ENCODE measurements at places on chromosomes 12 and 14.
A peak's percentile ranks its signal among the peaks of the same experiment; 100 is the strongest.

DNA sequence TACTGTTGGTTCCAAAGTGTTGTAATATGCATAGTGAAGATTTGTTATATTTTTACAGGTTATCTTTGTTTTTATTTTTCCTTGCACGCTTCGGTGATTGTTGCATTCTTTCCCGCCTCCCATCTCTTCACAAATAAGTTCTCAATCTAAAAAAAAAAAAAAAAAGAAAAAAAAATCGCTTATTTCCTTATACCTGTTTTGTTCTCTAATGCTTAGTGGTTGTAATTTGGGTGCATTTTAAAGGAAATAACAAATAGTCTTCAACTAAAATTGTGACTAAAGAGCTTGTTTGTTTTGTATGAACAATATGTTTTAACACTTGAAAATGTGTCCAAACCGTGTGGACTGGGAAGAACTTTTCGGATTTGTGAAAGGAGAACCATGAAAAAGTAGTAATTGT lies 1.5 kb downstream of the CAND1 start:
- peaks cover 6% of the 10 kb centered on the region for H3K4me1 ChIP-seq
- H3K4me3 ChIP-seq: peak overlapping the region; percentile 86
- peak overlapping the region; percentile 99 for H3K27ac ChIP-seq
- no peak for DNase-seq
- no peaks in the 10 kb centered on the region for H3K36me3 ChIP-seq
- H3K27me3 ChIP-seq: no peaks in the 10 kb centered on the region

- H3K36me3 ChIP-seq: peaks cover 10% of the 10 kb centered on the region
- no peak for DNase-seq
- no peak overlapping the region for H3K27ac ChIP-seq
- peaks cover 16% of the 10 kb centered on the region for H3K27me3 ChIP-seq
Measured at GRCh38 chr14:104931771-104932675, 7.3 kb downstream of the PLD4 start.

DNA sequence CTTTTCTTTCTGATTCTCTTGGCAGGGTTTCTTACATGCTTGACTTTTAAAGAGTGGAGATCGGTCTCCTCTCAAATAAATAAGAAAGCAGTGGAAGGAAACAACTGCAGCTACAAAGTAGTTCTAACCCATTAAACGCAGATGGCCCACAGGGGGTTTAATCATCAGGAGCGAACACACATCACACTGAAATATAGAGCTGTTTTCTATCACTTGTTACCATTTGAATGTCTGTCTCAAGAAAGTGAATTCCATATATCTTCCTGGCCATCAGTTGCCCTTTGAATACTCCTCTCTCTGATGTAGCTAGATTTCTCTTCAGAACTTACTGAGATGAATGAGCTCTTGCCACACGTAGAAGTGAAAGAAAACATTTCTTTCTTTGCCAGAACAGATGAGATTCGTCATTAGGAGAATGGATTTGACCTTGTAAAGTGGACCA lies 29.1 kb downstream of the ALX1 start:
- no peak for DNase-seq
- H3K27me3 ChIP-seq: peaks cover 5% of the 10 kb centered on the region
- no peaks in the 10 kb centered on the region for H3K4me1 ChIP-seq
- no peak overlapping the region for H3K27ac ChIP-seq
- no peak overlapping the region for H3K4me3 ChIP-seq
- H3K36me3 ChIP-seq: no peaks in the 10 kb centered on the region

- no peak for DNase-seq
- H3K4me1 ChIP-seq: no peaks in the 10 kb centered on the region
- no peaks in the 10 kb centered on the region for H3K36me3 ChIP-seq
- no peaks in the 10 kb centered on the region for H3K27me3 ChIP-seq
- no peak overlapping the region for H3K4me3 ChIP-seq
Measured at GRCh38 chr12:79929065-79929464, 5.8 kb downstream of the PPP1R12A start.

GRCh38 chr12:121388421-121388981 lies 11.4 kb upstream of the RNF34 start:
- H3K27ac ChIP-seq: no peak overlapping the region
- no peaks in the 10 kb centered on the region for H3K36me3 ChIP-seq
- H3K27me3 ChIP-seq: no peaks in the 10 kb centered on the region
- no peak for DNase-seq

DNA sequence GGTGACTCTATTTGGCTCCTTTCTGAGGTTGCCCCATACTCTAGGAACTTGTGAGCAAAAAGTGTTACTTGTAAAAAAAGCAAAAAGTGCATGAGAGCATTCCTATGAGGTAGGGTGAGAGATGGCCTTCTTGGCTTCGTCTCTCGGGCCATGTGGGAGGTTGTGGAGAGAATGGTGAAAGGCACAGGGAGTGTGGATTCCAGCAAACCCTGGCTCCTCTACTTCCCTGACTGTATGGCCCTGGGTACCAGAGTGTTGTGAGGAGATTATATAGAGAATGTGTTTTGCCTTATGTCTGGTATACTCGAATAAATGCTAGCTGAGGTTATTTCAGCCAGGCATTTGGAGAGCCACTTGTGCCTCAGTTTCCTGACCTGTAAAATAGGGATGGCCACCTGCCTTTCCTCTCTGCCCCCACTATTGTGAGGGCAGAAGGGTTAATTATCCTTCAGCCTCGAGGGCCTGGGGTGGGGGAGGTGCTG lies 11.0 kb downstream of the PLEKHG3 start:
- peak overlapping the region; percentile 88 for H3K27ac ChIP-seq
- peak overlapping the region; percentile 35 for H3K4me3 ChIP-seq
- no peaks in the 10 kb centered on the region for H3K36me3 ChIP-seq
- H3K4me1 ChIP-seq: peaks cover 44% of the 10 kb centered on the region
- DNase-seq: no peak
- no peaks in the 10 kb centered on the region for H3K27me3 ChIP-seq

DNA sequence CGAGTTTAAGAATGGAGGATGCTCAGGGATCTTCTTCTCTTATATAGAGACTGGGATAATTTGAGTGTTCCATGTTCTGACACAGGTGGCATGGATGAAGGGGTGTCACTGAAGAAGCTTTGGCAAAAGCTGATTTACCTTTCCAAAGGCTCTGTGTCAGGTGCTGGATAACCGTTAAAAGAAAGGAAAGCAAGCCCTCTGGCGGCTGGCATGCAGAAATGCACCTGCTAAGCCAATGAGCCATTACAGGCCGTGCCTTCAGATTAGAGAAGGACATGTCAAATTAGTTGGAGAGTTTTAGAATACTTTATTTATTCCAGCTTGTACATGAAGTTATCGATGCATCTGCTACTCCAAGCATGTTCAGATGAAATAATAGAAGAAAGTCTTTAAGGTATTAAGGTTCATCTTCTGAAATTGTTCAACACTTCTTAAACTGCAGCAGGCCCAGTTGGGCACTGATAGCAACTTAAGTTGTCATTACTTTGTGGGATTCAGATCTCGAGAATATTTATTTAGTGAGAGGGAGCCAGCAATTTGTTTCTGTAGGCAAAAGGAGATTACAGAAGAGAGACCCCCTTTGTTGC lies 678.2 kb downstream of the NRXN3 start:
- no peak for DNase-seq
- H3K4me3 ChIP-seq: no peak overlapping the region
- no peaks in the 10 kb centered on the region for H3K27me3 ChIP-seq
- H3K4me1 ChIP-seq: no peaks in the 10 kb centered on the region
- no peaks in the 10 kb centered on the region for H3K36me3 ChIP-seq

DNA sequence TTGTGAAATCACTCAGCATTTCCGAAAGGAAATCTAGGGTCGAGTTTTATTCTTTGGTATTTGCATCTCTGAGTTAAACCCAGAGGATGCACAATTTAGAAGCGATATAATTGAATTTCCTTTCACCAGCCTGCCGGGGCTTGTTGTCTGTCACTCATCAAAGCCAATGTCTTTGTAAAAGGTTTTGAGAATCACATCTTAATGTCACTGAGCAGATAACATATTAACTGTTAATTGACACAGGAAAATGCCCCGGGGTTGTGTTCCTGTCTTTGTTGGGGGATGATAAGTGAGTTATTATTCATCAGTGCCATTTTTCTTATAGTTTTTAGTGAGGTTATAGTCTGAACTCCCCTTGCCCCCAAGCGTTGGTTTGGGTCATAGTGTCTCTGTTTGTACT lies 73.4 kb downstream of the DUSP6 start:
- no peak overlapping the region for H3K27ac ChIP-seq
- no peaks in the 10 kb centered on the region for H3K36me3 ChIP-seq
- H3K27me3 ChIP-seq: no peaks in the 10 kb centered on the region
- H3K4me1 ChIP-seq: peaks cover 7% of the 10 kb centered on the region
- H3K4me3 ChIP-seq: no peak overlapping the region

DNA sequence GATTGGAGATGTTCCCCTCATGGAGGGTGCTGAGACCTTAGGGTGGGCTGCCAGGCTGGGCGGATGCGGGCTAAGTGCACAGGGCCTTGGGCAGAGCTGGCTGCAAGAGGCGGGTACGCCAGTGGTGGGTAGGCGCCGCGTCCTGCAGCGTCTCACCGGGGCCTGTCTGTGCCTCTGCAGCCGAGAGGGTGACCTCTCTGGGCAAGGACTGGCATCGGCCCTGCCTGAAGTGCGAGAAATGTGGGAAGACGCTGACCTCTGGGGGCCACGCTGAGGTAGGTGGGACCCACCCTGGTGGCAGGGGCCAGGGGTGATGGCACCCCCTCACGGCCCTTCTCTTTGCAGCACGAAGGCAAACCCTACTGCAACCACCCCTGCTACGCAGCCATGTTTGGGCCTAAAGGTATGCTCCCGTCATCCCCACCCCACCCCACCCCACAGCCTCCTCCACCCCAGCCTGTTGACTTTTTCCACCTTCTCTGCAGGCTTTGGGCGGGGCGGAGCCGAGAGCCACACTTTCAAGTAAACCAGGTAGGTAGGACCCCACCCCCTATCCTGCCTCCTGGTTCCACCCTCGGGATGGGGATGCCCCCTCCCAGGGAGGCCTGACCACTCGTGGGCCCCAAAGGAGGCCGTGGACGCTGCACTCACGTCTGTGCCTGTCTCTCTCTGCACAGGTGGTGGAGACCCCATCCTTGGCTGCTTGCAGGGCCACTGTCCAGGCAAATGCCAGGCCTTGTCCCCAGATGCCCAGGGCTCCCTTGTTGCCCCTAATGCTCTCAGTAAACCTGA lies 1.5 kb downstream of the CRIP1 start:
- H3K4me1 ChIP-seq: peaks cover 84% of the 10 kb centered on the region
- H3K27ac ChIP-seq: no peak overlapping the region
- H3K27me3 ChIP-seq: peaks cover 32% of the 10 kb centered on the region
- DNase-seq: no peak
- H3K4me3 ChIP-seq: peak overlapping the region; percentile 9

Data from spinal cord (tissue), 10 donors.